NCI-H1105 treated with DMSO at 0.1 percent for 48 hours (cell line): ENCODE measurements at places on chromosomes 1 and 21.

- no peak for DNase-seq
These were observed 53.5 kb upstream of the PRDM2 start for GRCh38 chr1:13646521-13646920.

DNA sequence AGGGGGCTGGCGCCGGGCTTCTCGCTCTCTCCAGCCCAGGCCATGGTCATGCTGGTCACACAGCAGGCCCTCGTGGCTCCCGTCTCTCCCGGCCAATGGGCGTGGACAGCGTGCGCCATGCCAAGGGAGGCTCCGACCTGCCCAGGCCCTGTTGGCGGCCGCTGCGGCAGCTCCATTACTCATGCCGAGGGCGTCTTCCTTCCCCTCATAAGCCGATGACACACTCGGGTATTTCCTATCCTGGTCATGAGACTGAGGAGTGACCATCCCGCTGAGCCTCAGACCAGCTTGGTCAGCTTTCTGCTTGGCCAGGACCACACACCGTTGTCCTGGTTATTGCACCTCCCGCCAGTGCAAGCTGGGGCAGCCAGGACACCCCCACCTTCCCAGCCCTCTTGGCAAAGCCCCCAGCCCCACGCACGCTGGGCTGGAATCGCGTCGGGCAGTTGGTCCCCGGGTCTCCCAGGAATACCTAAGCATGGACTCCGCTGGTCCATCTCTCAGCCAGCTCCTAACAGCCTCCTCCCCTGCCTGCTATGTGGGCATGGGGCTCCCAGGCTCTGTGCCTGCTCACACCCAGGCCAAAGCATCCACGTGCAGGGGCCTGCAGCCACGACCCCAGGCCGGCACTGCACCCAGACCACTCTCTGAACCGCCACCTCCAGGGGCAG, 49.8 kb downstream of the ARHGEF16 start:
- DNase-seq: no peak

GRCh38 chr1:14693949-14694348, 95.5 kb downstream of the KAZN start:
- DNase-seq: no peak

DNA sequence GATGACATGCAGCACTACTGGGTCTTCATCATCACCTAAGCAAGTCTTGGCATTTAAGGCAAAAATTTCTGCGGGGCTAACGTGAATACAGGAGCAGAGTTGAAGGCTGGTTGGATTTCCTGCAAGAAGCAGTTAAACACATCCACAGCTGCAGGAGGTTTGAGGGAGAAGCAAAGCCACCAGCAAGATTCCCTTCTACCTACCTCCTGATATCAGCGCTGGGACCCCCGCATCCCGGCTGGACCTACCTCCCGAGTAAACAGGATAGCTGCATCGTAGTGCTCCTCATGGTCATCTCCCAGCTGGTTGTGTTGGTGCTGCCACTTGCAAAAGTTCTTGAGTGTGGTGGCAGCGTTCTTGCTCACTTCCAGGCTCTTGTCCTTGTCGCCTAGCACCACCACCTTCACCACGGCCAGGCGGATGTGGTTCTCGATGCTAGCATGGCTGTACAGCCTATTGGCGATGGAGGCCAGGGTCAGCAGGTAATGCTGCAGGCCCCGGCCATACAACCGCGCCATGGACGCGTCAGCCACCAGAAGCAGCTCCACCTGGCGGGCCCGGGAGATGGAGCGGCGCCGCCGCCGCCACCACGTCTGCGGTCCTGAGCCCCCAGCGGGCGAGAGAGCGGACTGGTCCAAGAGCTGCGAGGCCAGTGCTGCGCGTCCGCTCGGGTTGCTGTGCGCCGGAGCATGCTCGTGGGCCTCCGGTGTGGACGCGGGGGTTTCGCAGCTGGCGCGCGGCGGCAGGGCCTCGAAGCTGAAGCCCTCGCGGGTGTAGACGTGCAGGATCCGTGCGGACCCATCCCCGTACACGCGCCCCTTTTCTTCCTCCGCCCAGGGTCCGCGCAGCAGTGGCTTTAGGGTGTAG, 1.6 kb downstream of the ADAMTS5 start:
- no peak for DNase-seq

DNA sequence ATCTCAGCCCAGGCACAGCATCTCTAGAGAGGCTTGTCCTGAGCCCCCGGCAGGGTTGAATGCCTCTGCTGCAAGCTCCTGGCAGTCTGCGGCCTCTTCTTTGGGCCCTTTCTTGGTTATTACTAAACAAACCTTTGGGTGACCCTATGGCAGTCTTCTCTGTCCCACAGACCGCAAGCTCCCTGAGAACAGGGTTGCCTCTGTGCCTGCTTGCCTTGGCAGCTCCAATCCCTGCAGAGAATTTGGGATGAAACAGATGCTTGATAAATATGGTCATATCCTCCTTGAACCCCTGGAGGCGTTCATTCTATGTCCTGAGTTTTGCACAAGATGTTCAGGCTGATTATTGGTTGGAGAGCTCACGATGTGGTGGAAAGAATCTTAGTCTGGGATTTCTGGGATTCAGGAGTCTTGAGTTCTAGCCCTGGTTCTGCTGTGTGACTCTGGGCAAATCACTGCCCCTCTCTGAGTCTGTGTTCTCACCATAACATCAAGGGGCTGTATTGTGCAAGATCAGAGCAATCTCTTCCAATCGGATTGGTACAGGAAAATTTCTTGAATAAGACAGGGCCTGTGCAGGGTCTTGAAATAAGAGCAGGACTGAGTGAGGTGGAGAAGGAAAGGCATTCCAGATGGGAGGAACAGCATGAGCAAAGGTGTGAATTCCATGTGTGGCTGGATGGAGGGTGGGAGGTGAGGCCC, 49.6 kb downstream of the EDN2 start:
- no peak for DNase-seq

DNA sequence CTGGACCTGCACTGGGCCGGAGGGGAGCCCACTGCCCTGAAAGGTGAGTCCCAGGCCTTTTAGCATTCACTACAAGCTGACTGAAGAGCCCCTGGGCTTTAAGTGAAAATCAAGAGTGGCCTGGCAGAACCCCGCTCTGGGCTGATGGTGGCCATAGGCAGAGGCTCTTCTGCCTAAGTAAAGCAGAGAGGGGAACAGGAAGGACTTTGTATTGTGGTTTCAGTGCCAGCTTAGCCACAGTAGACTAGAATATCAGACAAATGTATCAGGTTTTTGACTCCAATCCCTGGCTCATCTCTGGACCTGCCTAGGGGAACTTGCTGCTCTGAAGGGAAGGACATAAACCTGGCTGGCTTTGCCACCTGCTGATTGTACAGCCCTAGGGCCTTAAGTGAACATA, 10.2 kb upstream of the HENMT1 start:
- DNase-seq: no peak

- DNase-seq: no peak
These were observed 257.1 kb upstream of the PTBP2 start for GRCh38 chr1:96464522-96464921.

DNA sequence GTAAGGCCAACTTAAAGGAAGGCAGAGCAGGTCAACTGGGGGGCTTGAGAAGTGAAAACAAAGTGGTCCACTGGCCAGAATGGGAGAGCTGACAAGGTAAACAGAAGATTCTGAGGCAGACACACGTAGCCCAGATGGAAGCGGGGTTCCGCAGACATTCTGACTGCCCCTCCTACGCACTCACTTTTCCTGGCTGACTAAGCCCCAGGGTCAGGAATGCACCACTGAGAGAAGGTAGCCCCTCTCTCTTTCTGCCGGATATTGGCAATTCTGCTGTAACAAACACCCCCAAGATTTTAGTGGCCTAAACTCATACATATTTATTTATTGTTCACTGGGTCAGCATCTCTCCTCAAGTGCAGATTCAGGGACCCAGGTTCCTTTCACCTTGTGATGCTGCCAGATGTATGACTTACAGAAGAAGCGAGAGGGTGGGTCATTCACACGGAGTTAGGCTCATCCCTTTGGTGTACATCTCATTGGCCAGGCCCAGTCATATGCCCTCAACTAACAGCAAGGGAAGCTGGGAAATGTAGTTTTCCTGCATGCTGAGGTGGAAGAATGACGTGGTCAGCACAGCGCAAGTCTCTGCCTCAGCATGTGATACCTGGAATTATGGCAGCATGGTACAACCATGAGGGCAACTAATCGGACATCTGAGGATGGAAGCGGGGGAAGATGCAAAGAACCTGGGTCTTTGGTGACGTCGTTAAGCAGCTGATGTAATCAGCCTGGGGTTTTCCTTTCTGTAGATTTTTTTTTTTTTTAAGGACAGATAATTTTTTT, 43.4 kb upstream of the MRPS6 start:
- DNase-seq: no peak

DNA sequence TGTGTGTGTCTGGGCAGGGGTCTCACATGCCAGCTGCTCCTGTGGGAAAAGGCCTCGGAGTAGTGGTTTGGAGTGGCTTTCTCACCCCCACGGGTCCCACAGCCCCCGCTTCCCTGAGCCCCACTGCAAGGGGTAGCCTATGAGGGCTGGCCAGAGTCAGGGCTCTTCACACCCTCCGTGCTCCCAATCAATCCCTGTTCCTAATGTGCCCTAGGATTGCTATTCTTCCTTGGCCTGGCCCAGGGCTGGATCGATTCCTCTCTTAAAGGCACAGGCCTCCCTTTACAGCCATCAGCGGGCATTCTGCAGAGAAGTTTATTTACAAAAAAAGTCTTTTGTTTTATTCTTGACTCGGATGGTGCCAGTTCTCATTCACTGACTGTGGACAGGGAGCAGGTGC, 19.3 kb upstream of the ACTL8 start:
- DNase-seq: no peak

GRCh38 chr1:8360493-8361197, 42.7 kb downstream of the SLC45A1 start:
- DNase-seq: no peak

DNA sequence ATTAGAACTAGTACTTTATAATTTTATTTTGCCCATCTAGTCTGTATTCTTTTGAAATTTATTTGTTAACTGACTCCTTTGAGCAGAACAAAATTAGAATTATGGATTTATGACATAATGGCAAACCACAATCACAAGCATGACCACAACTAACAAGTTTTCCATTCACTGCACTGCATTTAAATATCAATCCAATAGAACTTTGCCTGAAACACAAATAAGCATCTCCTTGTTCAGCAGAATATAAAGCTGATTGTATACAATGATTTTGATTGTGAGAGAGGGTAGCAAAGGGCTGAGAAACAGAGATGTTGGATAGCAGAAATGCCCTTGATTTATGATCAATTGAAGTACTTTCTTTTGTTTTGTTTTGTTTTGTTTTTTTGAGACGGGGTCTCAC, 495.5 kb upstream of the RGS18 start:
- DNase-seq: no peak

DNA sequence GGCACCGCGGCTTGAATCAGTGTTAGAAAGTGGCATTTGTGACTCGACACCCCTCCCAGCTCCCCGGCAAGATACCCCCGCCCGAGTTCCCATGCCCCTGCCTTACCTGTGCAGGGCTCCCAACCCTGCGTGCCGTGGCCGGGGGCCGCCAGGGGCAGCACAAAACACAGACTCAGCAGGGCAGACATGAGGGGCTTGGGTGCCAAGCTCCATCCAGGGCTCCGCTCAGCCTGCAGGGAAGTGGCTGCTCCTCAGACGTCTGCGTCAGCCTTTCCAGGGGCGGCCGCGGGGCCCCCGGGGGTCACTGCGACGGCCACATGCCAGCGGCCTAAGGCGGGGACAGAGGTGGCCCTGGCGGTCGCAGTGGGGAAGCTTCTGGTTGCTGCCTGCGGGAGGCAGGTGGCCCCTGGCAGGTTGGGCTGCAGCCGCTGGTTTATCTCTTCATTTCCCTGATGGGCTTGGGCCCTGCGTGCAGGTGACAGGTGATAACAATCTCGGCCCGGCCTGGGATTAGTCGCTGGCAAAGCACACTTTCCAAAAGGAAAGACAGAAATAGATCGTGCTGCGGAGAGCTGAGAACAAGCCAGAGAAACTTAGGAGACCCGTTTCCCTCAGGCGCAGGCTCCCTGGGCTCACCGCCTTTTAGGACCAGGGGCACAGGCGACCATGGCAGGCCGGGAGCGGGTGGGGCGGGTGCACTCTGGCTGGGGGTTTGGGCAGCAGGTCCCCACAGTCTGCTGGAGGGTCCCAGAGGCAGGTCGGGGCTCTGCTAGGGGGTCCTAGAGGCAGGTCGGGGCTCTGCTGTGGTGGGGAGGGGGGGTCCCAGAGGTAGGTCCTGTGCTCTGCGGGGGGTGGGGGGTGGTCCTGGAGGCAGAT, at the start of gene TSPEAR:
TSS of gene TSPEAR (minus strand) at position 246 of the 876 bp plus-strand sequence. CDS start at position 188, 58 bp downstream.
- peak; percentile 75 for DNase-seq
